ENCODE measurements at places on chromosomes 5 and 9. TPM values are rescaled to one million over a fixed set of nuclear protein-coding genes. Genes with fewer than 3 reads are reported as not detected.

CNOT8 gene
- total RNA-seq: 118 TPM

LEAP2 gene
- 1.2 TPM for total RNA-seq

UTP15 gene
- total RNA-seq: 31.4 TPM

SELENOP gene
- 41.2 TPM for total RNA-seq

HSD17B3 gene
- total RNA-seq: not detected

NOL6 gene
- total RNA-seq: 13.9 TPM

LHFPL2 gene
- total RNA-seq: 23.2 TPM

KLHL9 gene
- total RNA-seq: 71.7 TPM

CD14 gene
- 11.4 TPM for total RNA-seq

HAND1 gene
- total RNA-seq: not detected

SLC9A3 gene
- 1.2 TPM for total RNA-seq
